IPS DF 19.7 (cell line): ENCODE measurements at places on chromosomes 3 and 15.

DNA sequence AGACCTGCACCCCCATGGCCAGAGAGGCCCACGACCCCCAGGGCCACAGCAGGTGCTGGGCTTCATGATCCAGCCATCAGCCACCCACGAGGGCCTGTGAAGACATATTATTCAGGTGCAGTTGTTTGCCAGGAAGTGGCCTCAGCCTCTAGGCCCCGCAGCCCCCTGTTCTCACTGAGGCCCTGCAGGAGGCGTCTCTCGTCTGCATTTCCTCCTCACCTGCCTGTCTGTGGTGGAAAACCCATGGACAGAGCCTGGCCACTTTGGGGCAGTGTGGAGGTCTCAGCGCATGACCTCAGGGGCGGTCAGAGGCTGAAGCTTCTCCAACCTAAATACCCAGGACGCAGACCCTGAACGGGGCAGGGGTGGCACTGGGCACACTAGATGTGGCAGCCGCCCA is 18.6 kb downstream of the UROC1 start:
- no peak for DNase-seq

DNA sequence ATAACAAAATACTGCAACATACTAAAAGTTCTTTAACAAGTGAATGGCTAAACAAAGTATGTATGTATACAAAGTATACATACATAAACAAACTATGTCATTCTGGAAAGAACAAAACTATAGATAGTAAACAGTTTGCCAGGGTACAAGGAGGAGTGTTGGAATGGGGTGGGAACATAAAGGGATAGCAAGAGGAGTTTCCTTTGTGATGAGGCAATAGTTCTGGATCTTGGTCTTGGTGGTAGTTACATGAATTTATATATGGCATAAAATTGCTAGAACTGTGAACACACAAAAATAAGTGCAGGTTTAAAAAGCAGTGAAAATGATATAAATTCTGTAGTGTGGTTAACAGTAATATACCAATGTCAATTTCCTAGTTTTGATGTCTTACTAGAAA is 22.0 kb downstream of the ZNF148 start:
- no peak for DNase-seq

GRCh38 chr15:27817258-27817657 is 281.9 kb downstream of the OCA2 start:
- no peak for DNase-seq

- DNase-seq, result no peak
These were observed 59.4 kb downstream of the DNAJB8 start for GRCh38 chr3:128407247-128407646.

DNA sequence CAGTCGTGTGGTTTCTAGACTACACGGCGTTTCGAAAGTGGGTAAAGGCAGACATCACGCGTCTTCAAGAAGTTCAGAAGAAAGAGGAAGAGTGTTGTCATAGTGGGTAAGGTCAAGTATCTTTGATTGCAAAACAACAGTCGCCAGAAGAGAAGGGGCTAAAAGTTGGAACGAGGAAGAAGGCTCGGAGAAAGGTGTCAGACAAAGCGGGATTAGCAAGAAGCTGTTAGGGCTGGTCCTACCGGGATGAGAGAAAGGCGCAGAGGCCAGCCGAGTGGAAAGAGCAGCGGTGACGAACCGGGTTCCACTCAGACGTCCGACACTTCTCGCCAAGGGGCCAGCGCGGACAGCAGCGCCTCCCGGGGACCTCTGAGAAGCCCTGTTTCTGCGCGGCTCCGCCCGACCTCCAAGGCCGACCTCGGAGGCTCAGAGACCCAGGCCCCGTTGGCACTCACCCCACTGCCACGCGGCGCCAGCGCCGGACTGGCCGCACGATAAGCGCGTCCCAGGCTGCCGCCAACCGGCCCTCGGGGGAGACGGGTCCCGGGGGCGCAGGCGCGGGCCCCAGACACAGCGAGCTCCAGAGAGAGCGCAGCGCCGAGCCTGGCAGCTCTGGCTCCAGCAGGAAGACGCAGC is 436 bp downstream of the ADPGK start:
- no peak for DNase-seq

GRCh38 chr3:158696618-158697017 is 24.2 kb upstream of the LXN start:
- DNase-seq, result no peak

- no peak for DNase-seq
These were observed 4.9 kb downstream of the HDAC11 start for GRCh38 chr3:13484851-13485590.

DNA sequence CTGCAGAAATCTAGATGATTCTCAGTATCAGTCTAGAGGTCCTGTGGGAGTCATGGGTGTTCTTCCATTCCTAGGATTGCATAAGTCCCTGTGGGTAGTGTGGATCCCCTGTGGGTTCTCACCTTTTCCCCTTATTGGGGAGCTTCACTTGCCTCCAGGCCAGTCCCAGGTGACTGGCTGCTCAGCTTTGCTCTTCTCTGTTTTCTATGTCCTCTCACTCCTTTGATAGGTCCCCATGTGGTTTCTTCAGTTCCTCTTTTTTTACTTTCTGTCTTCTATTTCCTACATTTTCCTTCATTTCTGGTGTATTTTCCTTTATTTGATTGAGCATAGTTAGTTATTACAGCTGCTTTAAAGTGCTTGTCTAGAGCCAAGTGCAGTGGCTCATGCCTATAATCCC is 10.9 kb downstream of the TEX55 start:
- no peak for DNase-seq

DNA sequence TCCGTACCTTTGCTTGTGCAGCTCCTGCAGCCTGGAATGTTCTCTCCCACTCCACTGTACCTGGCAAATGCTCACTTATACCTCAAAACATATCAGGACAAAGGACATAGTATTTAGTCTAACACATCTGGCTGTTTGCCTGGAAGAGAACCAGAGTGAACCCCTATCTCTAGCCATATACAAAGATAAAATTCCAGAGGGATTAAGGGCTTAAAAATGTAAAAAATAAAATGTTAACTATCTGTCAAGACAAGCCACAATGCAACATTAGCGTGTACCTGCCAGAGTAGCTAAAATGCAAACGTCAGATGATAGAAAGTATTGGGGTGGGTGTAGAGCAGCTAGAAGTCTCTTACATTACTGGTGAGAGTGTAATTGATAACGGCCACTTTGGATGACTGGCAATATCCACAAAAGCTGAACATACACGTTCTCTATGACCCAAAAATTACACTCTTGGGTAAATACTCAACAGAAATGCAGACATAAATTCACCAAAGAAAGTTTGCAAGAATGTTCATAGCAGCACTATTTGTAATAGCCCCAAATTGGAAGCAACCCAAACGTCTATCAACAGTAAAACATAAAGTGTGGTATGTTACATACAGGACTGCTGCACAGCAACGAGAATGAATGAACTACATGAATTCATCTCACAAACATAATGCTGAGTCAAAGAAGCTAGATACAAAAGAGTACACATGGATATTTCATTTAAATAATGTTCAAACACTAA is 18.2 kb upstream of the ADPGK start:
- no peak for DNase-seq

GRCh38 chr3:124639406-124640237 is 90.6 kb upstream of the UMPS start:
- no peak for DNase-seq
